ENCODE measurements at places on chromosomes 5 and 9. TPM values are rescaled to one million over a fixed set of nuclear protein-coding genes. Genes with fewer than 3 reads are reported as not detected.

ORM2 gene
- polyA plus RNA-seq, result not detected

NDUFAF2 gene
- 28.6 TPM for polyA plus RNA-seq

GRCh38 chr9:136021872-136022681 lies 60.9 kb upstream of the UBAC1 start:
- no peak for DNase-seq

- DNase-seq, result peak; percentile 66
These were observed 26.9 kb downstream of the ADAM19 start for GRCh38 chr5:157548513-157549282.

FAM221B gene
- not detected for polyA plus RNA-seq

DNA sequence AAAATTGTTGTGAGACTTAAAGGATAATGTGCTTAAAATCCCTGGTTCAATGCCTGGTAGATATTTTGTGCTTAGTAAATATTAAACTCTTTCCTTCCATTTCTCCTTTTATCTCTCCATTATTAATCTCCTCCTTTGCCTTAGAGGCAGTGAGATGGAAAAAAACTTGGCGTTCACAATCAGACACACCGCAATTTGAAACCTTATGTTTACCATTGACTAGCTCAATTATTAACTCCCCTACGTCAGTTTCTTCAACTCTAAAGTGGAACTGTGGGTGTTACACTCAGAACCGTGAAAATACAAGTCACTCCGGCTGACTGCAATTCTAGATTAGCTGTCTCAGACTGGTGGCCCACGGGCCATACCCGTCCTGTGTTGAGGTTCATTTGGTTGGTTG lies 327.2 kb downstream of the DEPDC1B start:
- no peak for DNase-seq

KDM4C gene
- 12.1 TPM for polyA plus RNA-seq

All from AG04450 (cell line).